ENCODE measurements at places on chromosomes 3 and 15.

- DNase-seq, result no peak
These were observed 269.1 kb upstream of the UMPS start for GRCh38 chr3:124461126-124461525.

DNA sequence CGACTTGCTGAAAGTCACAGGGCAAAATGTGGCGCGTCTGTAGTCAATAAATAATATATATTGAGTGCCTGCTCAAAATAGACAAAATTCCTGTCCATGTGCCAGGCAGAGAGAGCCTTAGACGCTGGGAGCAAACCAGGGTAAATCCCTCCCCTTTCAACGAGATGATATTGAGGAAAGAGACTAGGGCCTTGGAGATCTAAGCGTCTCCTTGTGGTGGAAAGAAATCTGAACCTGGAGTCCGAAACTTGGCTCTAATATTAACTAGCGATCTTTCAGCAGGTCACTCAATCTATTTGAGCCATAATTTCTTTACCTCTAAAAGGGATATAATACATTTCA, 348 bp upstream of the DPP8 start:
- no peak for DNase-seq

DNA sequence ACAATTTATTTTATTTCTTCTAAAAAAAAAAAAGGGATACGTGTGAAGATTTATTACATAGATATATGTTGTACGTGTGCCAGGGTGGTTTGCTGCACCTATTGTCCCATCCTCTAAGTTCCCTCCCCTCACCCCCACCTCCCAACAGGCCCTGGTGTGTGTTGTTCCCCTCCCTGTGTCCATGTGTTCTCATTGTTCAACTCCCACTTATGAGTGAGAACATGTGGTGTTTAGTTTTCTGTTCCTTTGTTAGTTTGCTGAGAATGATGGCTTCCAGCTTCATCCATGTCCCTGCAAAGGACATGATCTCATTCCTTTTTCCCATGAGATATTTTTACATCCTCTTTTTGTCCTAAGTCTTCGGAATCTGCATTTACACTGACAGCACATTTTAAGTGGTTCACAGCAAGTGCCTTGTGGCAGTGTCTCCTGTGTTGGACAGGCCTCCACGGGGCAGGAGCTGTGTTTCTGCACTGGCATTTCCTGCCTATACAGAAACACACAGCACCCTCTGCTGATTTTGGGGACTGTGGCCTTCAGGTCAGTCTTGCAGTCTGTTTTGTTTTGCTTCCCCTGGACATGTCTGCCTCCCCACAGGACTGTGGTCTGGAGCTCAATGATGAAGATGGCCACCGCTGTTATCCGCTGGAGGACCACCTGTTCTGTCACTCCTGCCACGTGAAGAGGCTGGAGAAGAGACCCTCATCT, 12.7 kb upstream of the SACM1L start:
- no peak for DNase-seq

DNA sequence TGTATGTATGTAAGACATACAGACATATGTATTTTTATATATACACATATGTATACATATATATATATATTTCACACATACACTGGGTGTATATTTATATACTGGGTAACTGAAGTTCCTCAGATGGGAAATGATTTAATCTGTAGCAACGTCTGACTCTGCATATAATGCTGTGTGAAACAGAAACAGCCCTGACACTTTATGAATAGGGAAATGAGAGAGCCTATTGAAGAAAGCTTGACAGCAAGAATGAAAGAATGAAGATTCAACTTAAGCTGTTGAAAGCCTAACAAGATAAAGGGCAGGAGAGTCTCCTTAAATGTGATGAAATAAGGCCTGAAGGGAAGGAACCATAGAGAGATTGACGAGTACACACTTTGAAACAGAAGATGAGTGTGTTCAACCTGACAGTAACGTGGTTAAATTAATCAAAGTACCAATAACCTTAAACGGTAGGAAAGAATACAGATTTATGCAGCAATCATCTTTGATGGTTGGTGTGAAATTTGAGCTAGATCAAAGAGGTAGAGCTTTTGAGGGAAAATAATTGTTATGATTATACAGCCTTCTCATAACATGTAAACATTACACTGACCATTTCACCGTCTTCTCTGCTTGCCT, 169.9 kb downstream of the MECOM start:
- no peak for DNase-seq

DNA sequence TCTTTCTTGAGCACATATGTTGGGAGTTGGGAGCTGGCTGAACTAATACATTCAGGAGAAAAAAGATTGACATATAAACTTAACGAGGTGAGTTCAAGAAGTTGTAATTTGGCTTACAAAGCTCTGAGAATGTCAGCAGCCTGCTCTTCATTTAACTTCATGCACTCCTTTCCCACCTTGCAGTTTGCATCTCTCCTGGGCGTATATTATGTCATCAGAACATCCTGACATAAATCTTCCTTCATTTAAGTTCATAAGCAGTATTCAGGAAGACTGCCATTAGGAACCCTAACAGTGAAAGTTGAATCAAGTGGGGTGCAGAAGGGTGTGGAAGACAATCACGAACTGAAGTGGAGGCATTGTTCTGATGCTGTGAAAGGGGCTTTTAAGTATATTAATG, 288.1 kb downstream of the ARPP21 start:
- DNase-seq, result no peak

GRCh38 chr3:53806182-53807116, 39.8 kb downstream of the CHDH start:
- no peak for DNase-seq

DNA sequence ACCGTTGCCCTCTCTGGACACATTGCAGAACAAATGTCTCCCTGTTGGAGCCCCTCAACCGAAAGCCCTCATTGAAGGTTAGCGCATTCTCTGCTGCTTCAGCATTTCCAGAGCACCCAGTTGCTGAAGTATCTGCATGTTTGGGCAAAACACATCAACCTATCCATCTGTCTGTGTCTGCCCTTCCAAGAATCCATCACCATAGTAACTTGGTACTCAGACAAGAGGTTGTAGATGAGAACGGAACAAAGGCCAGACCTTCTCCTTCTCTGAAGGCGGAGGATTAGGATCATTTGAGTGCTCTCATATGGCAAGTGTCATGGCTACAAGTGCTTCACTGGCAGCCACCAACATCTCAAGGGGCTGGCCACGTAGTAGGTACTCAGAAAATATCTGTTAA, 23.1 kb upstream of the RHO start:
- no peak for DNase-seq

DNA sequence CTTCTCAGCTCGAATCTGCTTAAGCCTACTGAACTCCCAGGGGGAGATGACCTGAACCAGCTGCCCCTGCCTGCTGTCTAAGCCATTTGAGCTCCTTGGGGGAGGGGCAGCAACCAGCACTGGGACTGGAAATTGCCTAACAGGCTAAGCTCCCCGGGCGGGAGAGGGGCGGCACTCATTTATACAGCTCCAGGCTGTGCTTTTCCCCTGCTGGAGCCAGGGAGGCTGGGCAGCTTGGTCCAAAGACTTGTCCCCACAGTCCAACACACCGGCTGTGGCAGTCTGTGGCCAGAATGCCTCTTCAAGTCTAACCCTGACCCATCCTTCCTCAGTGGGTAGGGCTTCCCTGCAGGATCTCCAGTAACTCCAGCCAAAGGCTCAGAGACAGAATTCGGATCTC, 1241.5 kb downstream of the ROBO2 start:
- DNase-seq, result no peak

DNA sequence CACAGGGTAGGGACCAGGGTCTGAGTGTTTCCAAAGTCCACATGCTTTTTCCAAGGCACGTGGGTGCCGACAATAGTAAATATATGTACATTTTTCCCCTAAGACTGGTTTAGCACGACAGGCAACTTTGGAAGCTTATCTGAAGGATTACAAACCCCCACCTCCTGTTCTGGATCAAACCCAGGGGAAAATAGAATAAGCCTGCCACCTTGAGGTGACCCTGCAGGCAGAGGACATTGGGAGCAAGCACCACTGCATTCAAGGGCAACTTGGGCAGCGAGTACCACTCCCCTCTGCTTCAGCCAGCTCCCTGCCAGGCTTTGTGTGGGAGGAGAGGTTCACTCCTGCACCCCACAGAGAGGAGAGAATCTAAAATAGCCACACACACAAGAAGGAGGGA, 44.8 kb downstream of the KBTBD12 start:
- peak; percentile 53 for DNase-seq

- DNase-seq, result peak; percentile 87
These were observed 22.6 kb upstream of the CACNA2D2 start for GRCh38 chr3:50525987-50526386.
